Esophagus muscularis mucosa (tissue), 4 donors: ENCODE measurements at places on chromosomes 7 and 10. TPM values are rescaled to one million over a fixed set of nuclear protein-coding genes. Genes with fewer than 3 reads are reported as not detected.

ABCB1 gene
- 11.1 TPM for total RNA-seq

OR2A1 gene
- total RNA-seq = 0.17 TPM

LEP gene
- total RNA-seq = not detected

GSAP gene
- 22.8 TPM for total RNA-seq

FOXI2 gene
- total RNA-seq = 0.13 TPM

IQUB gene
- 5.6 TPM for total RNA-seq

FBXL13 gene
- 0.52 TPM for total RNA-seq

OR2A7 gene
- not detected for total RNA-seq

COL17A1 gene
- total RNA-seq = 0.29 TPM

AIMP2 gene
- 40.7 TPM for total RNA-seq

ERV3-1 gene
- total RNA-seq = 11.6 TPM

PSMC2 gene
- total RNA-seq = 117 TPM

ACBD7 gene
- total RNA-seq = not detected

DNA sequence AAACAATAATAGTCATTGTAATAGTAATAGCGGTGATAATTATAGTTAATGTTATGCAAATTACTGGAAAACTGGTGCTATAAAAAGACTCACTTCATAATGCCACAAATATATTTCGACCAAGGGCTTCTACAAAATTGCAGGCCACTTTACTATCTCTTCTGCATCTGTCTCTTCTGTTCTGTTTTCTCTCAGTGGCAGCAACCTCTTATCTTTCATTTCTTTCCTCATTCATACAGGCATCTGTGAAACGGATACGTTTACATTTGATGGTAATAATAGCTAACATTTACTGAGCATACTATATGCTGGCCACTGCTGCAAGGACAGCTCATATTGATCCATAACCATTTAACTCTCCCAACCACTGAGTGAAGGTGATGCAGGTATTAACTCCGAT, 537.4 kb upstream of the PFKP start:
- no peak for DNase-seq
- no peak overlapping the region for H3K4me3 ChIP-seq
- no peaks in the 10 kb centered on the region for H3K36me3 ChIP-seq
- H3K27ac ChIP-seq = no peak overlapping the region
- no peaks in the 10 kb centered on the region for H3K27me3 ChIP-seq

DNA sequence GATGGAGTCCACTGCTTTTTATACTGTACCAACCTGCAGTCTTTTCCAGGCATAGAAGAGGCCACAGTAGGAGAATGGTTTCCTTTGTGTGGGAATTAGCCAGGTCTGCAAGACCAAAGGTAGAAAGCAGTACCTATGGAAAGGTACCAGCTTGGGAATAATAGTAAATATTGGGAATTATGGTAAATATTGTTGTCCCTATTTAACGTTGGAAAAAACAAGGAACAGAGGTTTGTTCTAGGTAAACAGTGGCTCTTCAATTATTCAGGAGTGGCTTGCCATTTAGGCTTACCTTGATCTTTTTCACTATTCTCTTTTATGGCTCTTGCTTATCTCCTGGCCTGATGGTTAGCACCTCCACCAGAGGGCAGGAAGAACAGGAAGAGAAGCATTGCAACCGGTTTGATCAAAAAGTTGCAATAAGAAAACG, 43.9 kb upstream of the GSAP start:
- no peaks in the 10 kb centered on the region for H3K27me3 ChIP-seq
- no peaks in the 10 kb centered on the region for H3K36me3 ChIP-seq
- no peak overlapping the region for H3K27ac ChIP-seq
- H3K4me1 ChIP-seq = no peaks in the 10 kb centered on the region

- H3K27ac ChIP-seq = no peak overlapping the region
- H3K27me3 ChIP-seq = no peaks in the 10 kb centered on the region
- no peak overlapping the region for H3K4me3 ChIP-seq
- no peak for DNase-seq
- no peaks in the 10 kb centered on the region for H3K4me1 ChIP-seq
- H3K36me3 ChIP-seq = no peaks in the 10 kb centered on the region
These were observed 85.4 kb downstream of the OSBPL3 start for GRCh38 chr7:24894429-24895221.

DNA sequence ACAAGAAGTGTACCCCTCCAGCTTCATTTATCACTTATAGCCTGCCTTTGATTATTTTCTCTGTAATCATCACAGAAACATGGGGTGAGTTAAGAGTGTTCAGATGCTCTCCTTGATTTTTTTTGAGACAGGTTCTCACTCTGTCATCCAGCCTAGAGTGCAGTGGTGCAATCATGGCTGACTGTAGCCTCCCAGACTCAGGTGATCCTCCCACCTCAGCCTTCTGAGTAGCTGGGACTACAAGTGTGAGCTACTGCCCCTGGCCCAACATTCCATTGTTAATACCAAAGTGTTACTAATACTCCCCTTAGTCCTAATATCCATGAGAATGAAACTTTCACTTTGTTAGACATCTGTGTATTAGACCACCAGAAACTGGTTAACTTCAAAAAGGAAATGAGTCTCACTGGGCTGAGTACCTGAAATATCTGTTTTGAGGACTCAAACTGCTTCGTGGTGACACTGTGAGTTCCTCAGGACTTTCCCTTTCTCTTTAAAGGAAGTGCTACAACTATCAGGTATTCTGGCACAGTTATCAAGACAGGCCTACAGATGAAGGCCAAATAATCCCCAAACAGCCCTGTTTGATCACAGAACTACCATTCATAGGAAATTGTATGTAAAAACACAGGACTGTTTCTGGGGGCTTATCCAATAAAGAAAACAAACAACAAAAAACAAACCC, 20.5 kb upstream of the CFAP70 start:
- H3K36me3 ChIP-seq = peaks cover 100% of the 10 kb centered on the region
- no peaks in the 10 kb centered on the region for H3K4me1 ChIP-seq
- no peaks in the 10 kb centered on the region for H3K27me3 ChIP-seq

DNA sequence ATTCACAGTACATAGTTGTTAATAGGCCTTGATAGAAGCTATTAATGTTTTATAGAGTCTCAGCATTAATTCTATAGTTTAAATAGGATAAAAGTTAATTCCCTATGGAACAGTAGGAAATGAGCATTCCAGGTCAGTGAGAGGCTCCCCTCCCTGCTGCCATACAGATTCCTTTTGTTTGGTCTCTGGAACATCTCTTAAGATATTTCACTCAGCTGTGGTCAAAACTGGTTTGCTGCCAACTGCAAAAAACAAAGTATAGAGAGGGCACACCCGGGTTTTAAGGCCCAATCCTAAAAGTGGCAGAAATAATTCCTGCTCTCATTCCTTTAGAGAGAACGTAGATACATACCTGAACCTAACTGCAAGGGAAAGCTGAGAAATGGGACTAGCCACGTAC, 51.3 kb downstream of the MDFIC start:
- H3K27ac ChIP-seq = no peak overlapping the region
- no peak for DNase-seq
- H3K4me3 ChIP-seq = no peak overlapping the region
- H3K27me3 ChIP-seq = no peaks in the 10 kb centered on the region
- peaks cover 21% of the 10 kb centered on the region for H3K4me1 ChIP-seq

GRCh38 chr10:53601260-53601875, 828.8 kb upstream of the MBL2 start:
- DNase-seq = no peak
- H3K4me1 ChIP-seq = no peaks in the 10 kb centered on the region
- no peak overlapping the region for H3K27ac ChIP-seq
- no peak overlapping the region for H3K4me3 ChIP-seq

- H3K4me3 ChIP-seq = no peak overlapping the region
- no peak for DNase-seq
- peak overlapping the region; percentile 52 for H3K27ac ChIP-seq
- no peaks in the 10 kb centered on the region for H3K27me3 ChIP-seq
- peaks cover 50% of the 10 kb centered on the region for H3K4me1 ChIP-seq
These were observed 102.0 kb upstream of the FAM20C start for GRCh38 chr7:90111-91063.

- H3K36me3 ChIP-seq = no peaks in the 10 kb centered on the region
- no peaks in the 10 kb centered on the region for H3K27me3 ChIP-seq
- H3K4me1 ChIP-seq = no peaks in the 10 kb centered on the region
- H3K27ac ChIP-seq = no peak overlapping the region
- H3K4me3 ChIP-seq = no peak overlapping the region
These were observed 93.6 kb upstream of the PCBD1 start for GRCh38 chr10:70981936-70982335.

DNA sequence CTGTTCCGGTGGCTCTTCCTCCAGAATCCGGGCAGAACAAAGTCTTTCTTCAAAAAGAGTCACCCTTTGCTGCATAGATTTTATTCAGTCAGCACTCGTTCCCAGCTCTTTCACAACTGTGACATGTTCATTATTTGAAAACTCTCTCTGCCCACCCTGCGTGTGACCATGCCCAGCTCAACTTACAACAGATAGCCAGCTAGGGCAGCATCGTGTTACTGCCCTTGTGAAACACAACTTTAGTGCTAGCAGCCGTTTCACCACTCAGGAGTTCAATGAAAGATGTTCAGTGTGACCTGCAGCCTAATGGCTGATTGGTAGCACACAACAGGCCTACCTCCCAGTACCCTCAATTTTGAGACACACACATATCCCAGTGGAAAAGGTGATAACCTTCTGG, 57.9 kb downstream of the ZNF438 start:
- DNase-seq = no peak
- no peaks in the 10 kb centered on the region for H3K27me3 ChIP-seq
- H3K27ac ChIP-seq = no peak overlapping the region
- H3K4me1 ChIP-seq = peaks cover 24% of the 10 kb centered on the region

DNA sequence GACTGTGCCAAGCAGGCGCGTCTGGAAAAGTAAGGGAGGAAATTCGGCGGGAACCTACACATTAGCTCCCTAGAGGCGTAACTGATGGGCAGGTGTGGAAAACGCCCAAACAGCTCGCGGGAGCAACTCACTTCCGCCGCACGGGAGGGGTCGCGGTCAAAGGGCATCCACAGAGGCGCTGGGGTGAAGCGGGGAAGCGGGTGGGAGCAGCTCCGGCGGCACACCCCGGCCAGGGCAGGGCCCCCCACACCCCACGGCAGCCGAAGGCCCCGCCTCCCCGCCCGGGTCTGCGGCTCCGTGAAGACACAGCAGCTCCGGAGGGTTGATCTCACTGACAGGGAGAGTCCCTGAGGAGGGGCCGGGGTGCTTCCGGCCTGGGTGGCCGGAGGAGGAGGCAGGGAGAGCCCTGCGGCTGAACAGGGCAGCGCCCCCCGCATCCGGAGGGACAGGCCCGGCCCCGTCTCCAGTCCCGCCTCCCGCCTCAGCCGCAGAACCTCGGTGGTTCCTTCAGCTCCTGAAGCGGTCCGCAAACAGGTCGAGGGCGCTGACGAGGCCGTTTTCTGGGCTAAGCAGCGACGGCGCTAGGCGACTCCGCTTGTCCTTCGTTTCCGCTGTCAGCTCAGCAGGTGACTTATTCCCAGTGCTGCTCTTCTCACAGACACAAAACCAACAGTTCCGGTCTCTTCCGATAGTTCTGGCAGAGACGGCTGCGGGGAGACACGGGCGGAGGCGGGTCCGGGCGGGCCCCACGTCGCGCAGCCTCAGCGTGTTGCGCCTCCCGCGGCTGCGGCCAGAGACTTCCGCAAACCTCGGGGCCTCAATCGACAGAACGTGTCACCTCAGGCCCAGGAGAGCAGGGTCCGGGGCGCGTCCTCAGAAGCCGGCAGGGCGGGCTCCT, 276.1 kb downstream of the DNAJB6 start:
- no peak overlapping the region for H3K27ac ChIP-seq
- peak overlapping the region; percentile 59 for H3K4me3 ChIP-seq
- DNase-seq = no peak
- H3K27me3 ChIP-seq = no peaks in the 10 kb centered on the region
- peaks cover 11% of the 10 kb centered on the region for H3K4me1 ChIP-seq

GRCh38 chr7:4091767-4092166, 590.3 kb upstream of the FOXK1 start:
- H3K27ac ChIP-seq = no peak overlapping the region
- H3K27me3 ChIP-seq = no peaks in the 10 kb centered on the region
- H3K4me1 ChIP-seq = no peaks in the 10 kb centered on the region
- DNase-seq = no peak
- H3K36me3 ChIP-seq = no peaks in the 10 kb centered on the region

DNA sequence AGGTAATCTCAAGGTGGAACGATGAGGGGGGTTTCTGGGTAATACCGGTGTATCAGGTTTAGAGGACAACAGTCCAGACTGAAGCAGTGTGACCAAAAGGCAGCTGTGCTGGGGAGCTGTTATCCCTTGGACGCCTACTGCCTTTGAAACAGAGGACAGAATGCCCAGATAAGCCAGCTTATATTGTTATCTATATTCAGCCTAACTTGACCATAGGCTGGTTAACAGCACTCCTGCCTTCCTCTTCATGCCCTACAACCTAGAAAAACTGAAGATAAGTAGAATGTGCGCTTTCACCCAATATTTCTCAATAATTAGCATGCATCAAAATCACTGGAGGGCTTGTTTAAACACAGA, 44.9 kb downstream of the IL6 start:
- H3K27ac ChIP-seq = no peak overlapping the region
- H3K4me1 ChIP-seq = no peaks in the 10 kb centered on the region
- H3K27me3 ChIP-seq = no peaks in the 10 kb centered on the region
- DNase-seq = no peak

DNA sequence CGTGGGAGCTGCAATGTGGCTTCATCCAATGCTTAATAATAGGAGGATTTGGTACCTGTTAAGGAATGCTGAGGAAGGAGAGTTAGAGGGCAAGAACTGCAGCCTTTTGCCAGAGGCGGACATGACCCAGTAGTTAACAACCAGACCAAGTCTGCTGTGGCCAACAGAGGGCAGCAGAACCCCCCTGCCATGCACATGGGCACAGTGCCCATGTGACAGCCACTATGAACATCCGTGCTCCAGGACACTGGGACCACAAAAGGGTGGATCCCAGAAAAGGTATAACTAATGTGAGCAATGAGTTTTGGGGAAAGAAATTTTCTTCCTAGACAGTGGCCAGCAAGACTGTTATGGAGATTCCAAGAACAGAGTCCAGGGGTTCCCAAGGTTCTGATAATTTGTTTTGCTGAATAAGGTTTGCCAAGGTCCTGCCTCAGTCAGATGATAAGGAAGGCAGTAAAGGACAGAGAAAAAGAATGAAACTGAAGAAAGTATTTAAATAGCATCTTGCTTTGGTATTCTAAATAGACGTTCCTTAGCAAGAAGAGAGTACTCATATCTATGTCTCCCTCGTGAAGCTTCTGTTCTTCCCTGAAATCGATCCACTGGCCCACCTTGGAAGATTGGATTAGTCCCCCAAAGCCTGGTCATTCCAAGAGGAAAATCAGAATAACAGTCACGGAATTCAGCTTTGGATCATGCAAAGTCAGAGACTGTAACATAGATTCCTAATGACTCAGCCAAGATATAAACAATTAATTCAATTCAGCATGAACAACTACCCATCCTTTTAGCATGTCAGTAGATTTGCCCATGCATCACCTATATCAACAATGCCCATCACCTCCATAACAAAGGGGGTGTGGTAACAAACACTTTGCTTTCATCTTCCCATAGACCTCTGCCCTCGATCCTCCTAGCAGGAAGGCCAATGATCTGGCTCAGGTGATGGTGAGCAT, 56.0 kb downstream of the LGI1 start:
- H3K4me1 ChIP-seq = peaks cover 11% of the 10 kb centered on the region
- H3K4me3 ChIP-seq = no peak overlapping the region
- no peak overlapping the region for H3K27ac ChIP-seq
- H3K36me3 ChIP-seq = no peaks in the 10 kb centered on the region

GRCh38 chr7:135195156-135195555, 16.2 kb downstream of the WDR91 start:
- H3K4me3 ChIP-seq = no peak overlapping the region
- H3K27ac ChIP-seq = no peak overlapping the region
- H3K27me3 ChIP-seq = no peaks in the 10 kb centered on the region
- no peak for DNase-seq

GRCh38 chr10:131814567-131815265, 86.1 kb upstream of the PPP2R2D start:
- H3K4me3 ChIP-seq = no peak overlapping the region
- no peaks in the 10 kb centered on the region for H3K4me1 ChIP-seq
- no peaks in the 10 kb centered on the region for H3K36me3 ChIP-seq
- DNase-seq = peak; percentile 90
